Activated T-cell treated with anti-CD3 and anti-CD28 coated beads for 1 hour (primary cell): ENCODE measurements at places on chromosomes 1 and 21.

GRCh38 chr1:59645893-59646292 lies 168.9 kb upstream of the HOOK1 start:
- no peak for DNase-seq

GRCh38 chr1:213987422-213987926 lies 299 bp upstream of the PROX1 start:
- DNase-seq = peak; percentile 23

- no peak for DNase-seq
These were observed 64.9 kb downstream of the RGS13 start for GRCh38 chr1:192700834-192701271.

DNA sequence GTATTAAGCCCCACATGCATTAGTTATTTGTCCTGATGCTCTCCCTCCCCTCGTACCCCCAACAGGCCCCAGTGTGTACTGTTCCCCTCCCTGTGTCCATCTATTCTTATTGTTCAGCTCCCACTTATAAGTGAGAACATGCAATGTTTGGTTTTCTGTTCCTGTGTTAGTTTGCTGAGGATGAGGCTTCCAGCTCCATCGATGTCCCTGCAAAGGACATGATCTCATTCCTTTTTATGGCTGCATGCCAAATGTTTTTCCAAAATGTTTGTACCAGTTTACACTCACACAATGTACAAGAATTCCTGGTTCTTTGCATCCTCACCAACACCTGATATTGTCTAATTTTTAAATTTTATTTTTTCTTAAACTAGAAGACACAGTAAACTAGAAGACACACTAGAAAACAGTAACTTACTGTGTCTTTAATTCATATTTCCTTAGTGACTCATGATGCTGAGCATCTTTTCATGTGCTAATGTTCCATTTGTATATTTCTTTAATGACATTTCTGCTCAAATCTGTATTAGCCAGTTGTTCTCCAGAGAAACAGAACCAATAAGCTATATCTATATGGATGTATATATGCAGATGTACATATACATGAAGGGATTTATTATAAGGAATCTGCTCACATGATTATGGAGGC lies 19.4 kb upstream of the USP1 start:
- no peak for DNase-seq

DNA sequence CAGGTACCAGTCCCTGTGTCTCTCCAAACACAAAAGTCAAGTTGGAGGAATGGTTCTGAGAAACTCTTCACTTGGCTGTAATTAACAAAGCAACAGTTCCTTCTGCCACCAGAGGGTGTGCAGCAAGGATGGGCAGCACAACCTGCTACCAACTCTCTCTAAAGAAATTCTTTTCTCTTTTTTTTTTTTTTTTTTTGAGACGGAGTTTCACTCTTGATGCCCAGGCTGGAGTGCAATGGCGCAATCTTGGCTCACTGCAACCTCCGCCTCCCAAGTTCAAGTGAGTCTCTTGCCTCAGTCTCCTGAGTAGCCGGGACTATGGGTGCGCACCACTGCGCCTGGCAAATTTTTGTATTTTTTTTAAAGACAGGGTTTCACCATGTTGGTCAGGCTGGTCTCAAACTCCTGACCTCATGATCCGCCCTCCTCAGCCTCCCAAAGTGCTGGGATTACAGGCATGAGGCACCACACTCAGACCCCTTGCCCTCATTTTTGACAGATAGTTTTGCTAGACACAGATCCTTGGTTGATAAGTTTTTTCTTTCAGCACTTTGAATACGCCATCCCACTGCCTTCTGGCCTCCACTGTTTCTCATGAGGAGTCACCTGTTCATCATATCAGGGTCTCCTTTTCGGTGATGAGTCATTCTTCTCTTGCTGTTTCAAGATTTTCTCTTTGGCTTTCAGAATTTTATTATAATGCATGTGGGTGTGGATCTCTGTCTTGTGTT lies 12.1 kb upstream of the DEGS1 start:
- no peak for DNase-seq

- DNase-seq = no peak
These were observed 1.6 kb upstream of the PANK4 start for GRCh38 chr1:2528016-2528415.

- no peak for DNase-seq
These were observed 170.9 kb downstream of the LRRC7 start for GRCh38 chr1:69738458-69739250.

- no peak for DNase-seq
These were observed 18.0 kb upstream of the ID3 start for GRCh38 chr1:23577056-23578004.

DNA sequence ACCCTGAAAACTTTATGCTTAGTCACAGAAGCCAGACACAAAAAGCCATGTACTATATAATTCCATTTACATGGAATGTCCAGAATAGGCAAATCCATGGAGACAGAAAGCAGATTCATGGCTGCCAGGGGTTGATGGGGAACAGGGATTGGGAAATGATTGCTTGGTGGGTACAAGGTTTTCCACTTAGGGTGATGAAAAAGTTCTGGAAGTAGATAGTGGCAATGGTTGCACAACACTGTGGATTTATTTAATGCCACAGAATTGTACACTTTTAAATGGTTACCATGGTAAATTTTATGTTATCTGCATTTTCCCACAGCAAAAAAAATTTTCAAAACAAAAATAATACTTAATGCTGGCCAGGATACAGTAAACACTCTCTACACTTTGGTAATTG lies 40.6 kb downstream of the ENAH start:
- no peak for DNase-seq

DNA sequence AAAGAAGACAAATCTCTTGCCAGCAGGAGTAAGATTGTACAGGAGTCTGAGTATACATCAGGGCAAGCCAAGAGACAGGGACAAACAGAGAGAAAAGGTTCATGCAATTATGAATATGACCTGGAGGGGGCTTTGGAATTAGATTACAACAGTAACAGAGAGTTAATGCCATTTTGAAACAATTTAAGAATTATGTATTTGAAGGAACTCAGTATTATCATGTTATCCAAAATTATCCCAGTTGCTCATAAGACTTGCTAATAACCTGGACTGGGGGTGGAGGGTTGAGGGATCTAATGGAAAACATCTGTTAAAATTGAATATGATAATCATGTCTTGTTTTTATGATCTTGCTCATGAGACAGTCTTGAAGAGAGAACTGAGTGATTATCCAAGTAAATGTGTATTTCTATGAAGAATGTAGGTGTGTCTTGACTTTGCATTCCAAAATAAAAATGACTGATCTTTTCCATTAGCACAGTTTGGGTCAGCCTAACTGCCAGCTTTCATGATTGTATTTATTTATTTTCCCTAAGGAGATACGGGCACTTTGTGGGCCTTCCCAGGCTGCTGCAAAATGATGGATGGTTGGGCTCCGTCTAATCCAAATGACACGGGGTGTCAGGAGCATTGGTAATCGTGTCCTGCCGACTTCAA lies 117.7 kb downstream of the ERG start:
- no peak for DNase-seq

- DNase-seq = no peak
These were observed 504 bp upstream of the SDHC start for GRCh38 chr1:161313554-161314200.

DNA sequence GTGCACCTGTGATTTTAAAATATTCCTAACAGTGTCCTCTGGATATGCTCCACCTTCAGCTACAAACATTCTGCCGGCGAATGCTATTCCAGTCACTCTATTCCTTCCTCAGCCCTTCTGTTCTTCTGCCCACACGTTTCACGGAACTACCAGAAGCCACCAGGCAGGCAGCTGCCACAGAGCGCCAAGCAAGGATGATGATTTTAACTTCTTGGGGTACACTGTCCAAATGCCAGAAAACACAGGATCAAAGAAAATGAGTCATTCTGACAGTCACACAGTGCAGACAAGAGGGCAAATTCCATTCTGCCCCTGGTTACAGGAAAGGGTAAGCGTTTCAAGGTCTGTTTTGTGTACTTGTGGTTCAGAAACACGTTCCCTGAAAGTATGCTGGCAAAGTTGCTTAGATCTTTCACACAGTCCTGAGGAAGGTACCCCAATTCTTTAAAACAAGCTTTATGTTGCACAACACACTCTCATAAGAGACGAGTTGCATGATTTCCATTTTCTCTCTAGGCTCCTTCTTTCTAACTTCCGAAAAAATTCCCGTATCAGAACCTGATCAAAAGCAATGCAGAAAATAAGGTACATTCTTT lies 508.3 kb upstream of the PKN2 start:
- no peak for DNase-seq

DNA sequence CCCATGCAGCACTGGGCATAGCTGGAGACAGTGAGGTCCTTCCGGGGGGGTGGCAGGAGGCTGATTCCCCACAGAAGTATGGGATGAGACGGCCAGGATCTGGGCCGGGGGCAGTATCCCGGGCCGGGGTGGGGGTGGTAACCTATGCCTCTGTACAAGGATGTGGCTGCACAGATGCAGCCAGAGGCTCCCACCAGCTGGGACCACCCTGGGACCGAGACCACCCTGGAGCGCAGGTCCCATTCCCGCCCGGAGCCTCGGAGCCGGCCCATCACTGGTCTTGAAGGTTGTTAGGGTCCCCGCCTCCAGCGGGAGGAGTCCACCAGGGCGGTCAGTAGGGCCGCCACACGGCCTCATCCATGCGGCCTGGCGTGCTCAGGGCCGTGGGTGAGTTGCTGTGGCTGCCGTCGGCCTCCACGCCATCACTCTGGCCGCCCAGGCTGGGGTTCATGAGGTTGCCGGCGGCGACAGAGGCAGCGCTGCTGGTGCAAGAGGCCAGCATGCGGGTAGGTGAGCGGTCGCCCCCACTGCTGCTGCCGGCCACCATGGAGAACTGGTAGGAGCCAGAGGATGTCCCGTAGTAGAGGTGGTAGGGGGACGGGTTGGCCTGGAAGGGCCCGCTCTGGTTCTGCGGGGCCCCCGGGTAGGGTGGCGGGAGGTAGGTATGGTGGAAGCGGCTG lies 28.1 kb downstream of the RUNX3 start:
- no peak for DNase-seq

DNA sequence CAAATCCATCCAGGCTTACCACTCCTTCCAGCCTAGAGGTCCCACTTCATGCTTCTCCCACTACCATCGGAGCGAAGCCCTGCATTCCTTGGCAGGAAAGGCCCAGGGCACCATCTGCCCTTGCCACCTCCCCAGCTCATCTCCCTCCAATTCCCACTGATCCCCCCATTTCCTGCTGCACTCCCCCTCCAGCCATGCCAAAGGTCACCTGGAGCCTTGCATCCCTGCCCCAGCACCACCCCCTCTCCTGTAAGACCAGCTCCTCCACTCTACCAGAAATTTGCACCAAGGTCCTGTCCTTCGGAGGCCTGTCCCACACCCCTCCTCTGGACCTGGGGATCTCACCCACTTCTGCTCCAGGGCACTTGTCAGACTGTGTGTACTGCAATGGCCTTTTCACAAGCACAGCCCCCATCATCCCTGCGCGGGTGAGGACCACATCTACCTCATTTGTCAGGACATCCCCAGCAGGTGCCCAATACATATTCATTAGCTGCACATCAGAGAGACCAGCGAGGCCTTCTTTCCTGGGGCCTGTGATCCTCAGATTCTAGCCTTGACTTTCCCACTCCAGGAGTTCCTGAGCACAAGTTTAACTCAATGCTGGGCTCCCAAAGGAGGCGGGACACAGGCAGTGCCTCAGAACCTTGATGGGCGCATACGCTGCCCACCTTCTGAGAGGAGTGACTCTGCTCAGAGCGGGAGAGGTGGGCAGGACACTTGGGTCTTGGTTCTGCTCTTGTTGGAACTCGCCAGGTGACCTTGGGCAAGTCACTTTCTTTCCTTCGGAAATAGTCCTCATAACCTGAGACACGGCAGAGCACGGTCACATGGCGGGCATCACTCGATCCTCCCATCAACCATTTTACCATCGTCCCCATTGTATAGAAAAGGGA lies 49.9 kb upstream of the EDN2 start:
- DNase-seq = no peak
